ENCODE measurements at places on chromosomes 11 and 22. TPM values are rescaled to one million over a fixed set of nuclear protein-coding genes. Genes with fewer than 3 reads are reported as not detected.

GRCh38 chr11:6695377-6695776 lies 12.2 kb upstream of the MRPL17 start:
- no peak for DNase-seq

DNA sequence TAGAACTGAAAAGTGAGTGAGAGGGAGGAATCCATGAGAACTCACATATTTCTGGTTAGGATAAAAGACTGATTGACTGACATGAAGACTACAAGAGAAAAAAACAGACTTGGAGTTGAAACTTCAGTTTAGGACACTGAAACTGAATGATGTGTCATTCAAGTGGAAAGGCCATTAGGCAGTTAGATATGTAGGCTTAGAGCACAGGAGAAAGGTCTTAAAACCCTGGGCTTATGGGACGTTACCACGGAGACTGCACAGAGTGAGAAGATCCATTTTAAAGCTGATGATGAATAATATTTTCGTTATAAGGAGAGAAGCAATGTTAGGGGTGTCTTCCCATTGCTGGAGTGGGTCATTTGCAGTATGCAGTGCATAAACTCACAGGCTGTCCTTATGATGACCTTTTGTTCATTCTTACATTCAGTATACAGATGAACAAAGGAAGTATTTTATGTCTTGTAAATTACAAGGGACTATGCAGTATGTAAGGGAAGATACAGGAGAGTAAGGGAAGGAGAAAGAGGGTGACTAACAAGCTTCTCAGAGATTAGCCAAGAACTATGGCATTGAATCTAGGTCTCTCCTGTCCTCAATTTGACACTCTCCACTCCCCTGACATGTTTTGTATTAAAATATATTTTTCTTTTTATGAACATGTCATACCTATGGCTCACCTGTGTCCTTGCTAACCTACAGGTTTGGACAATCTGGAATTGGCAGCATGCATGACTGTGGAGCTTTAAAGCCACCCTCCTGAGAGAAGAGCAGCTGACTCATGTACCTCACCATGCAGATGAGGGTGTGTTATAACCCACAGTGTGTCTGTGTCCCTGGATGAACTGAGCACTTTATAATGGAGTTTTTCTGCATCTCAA lies 63.7 kb downstream of the MAML2 start:
- DNase-seq, result no peak

- DNase-seq, result no peak
Measured at GRCh38 chr11:3042496-3043314, 14.5 kb downstream of the CARS1 start.

- DNase-seq, result no peak
Measured at GRCh38 chr22:43276321-43276720, 66.9 kb downstream of the SCUBE1 start.

DNA sequence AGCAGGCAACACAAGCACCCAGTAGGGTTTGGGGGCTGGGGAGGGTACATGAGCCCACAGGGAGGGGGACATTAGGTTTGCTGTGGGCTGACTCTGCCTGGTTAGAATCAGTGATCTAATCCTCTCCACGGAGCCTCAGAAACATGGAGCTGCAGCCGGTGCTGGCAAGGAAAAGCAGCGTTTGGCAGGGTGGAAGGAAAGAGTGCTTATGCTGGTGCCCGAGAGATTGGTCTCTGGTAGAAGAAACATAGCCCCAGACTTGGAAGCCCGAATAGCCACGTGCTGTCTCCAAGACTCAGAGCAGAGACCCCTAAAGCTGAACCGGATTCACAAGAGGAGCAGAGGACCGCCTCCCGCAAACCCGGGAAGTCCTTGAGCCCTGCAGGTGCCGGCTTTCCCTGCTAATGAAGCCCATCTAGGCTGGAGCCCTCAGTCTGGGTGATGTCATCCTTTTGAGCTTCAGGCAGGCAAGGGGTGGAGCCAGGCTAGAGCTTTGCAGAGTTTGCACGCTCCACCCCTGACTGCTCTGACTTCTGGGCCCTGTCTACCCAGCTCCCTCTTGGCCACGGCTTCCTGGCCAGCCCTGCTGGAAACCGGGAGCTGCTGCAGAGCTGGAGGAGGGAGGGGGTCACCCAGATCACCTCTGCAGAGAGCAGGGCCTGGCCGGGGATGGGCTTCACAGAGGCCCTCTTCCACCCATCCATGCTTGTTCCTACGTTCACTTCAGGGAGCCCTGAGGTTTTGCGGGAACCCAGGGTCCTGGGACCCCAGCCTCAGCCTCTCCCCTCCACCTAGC lies 35.0 kb upstream of the JAM3 start:
- DNase-seq, result peak; percentile 46

- DNase-seq, result no peak
Measured at GRCh38 chr11:59285716-59286260, 72.9 kb upstream of the OR5AN1 start.

- DNase-seq, result peak; percentile 77
Measured at GRCh38 chr11:112588252-112588694, 327.6 kb upstream of the PLET1 start.

GRCh38 chr11:128789497-128790150 lies 77.5 kb downstream of the KCNJ1 start:
- DNase-seq, result no peak

- peak; percentile 31 for DNase-seq
Measured at GRCh38 chr22:35540595-35541253, at the start of gene RASD2. Gene RASD2, plus strand, starts transcription at chr22:35540831. Its CDS starts 5,979 bp downstream, at chr22:35546810.

DNA sequence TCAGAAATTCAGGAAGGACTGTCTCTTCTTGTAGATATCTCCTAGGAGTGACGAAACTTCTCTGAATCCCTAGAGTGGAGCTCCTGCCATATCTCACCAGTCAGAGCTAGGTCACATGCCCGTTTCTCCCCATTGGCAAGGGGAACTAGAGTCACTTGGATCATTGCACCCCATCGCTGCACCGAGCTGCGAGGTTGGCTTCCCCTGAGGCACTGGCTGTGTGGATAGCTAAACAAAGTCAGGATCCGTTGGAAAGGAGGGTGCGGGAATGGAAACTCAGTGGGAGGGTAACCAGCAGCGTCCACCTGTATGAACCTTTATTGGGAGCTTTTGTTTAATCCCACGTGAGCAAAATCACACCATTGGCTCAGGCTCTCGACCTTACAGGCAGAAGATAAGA lies 283.8 kb downstream of the BRD1 start:
- DNase-seq, result no peak

DNA sequence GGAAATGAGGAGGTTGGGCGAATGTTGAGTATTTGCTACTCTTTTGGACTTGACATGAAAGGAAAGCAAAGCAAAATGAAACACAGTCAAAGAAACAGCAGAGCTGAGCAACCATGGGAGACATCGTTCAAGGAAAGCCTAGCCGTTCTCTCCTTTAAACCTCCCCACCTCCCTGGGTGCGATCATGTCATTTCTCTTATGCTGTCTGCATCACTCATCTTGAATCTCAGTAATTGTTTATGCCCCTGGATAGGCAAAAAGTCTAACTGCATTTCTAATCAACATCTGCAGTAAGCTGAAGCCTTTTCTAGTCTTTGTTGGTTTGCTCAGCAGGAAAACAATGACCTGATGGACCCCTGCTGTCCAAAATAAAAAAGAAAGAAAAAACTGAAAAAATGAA lies 107.0 kb downstream of the MSANTD4 start:
- DNase-seq, result no peak

DNA sequence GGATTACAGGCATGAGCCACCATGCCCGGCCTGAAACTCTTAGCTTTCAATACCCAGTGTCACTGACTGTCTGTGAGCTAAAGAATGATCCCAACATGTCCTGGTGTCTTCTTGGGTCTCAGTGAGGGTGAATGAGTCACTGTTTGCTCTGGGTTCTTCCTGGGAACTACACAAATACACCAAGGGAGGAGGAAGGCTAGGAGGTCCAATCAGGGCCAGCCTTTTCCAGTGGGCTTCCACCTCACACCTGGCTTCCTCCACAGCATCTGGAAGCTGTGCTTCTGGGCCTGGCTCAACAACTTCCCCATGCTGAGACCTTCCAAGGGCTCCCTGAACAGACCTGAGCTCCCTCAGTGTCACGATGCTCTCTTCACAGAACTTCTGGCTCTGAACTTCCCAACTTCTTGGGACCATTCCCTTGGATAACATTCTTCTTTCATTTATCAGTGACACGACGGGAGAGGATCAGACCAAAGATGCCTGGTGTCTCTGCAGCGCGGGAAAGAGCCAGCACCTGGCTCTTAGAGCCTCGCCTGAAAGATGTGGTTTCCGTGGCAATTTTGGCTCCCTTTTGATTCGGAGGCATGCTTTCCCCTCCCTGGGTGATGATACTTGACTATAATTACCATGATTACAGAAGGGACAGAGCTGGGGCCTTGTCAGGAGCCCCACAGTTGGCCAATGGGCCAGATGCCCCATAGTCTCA lies 22.3 kb upstream of the CHRM4 start:
- no peak for DNase-seq

FKBP2 gene
- total RNA-seq, result 21.1 TPM

HBG2 gene
- total RNA-seq, result not detected

USP2 gene
- 1.6 TPM for total RNA-seq

OR2AT4 gene
- total RNA-seq, result not detected

EMID1 gene
- 1.3 TPM for total RNA-seq

P4HA3 gene
- not detected for total RNA-seq

GAS2 gene
- total RNA-seq, result 1.0 TPM

OTOG gene
- total RNA-seq, result not detected

Measured in CD4-positive, CD25-positive, alpha-beta regulatory T cell (primary cell).